ENCODE measurements at places on chromosomes 2 and 18. TPM values are rescaled to one million over a fixed set of nuclear protein-coding genes. Genes with fewer than 3 reads are reported as not detected.

The GPR45 gene
- total RNA-seq = not detected

DNA sequence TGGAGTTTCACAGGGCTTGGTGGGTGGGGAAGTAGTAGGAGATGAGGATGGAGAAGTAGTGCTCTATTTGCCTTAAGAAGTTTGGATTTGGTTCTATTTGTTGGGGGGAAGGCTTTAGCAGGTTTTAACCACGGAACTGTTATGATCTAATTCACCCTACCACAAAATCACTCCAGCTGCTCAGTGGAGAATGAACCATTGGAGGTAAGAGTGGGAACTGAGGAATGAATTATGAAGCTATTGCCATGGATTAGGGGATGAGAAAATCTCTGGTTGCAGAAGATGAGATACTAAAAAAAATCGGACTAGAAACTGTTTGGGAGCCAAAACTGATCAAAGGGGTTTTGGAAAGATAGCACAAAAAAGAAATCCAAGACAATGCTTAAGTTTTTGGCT lies 488.9 kb downstream of the DLGAP1 start:
- H3K36me3 ChIP-seq = no peaks in the 10 kb centered on the region
- no peak for DNase-seq
- peaks cover 42% of the 10 kb centered on the region for H3K4me1 ChIP-seq
- no peaks in the 10 kb centered on the region for H3K27me3 ChIP-seq

GRCh38 chr2:116680256-116680936 lies 1134.1 kb upstream of the DDX18 start:
- H3K27me3 ChIP-seq = no peaks in the 10 kb centered on the region
- H3K4me3 ChIP-seq = no peak overlapping the region
- H3K27ac ChIP-seq = no peak overlapping the region
- no peaks in the 10 kb centered on the region for H3K36me3 ChIP-seq

The PROKR1 gene
- total RNA-seq = 2.1 TPM

DNA sequence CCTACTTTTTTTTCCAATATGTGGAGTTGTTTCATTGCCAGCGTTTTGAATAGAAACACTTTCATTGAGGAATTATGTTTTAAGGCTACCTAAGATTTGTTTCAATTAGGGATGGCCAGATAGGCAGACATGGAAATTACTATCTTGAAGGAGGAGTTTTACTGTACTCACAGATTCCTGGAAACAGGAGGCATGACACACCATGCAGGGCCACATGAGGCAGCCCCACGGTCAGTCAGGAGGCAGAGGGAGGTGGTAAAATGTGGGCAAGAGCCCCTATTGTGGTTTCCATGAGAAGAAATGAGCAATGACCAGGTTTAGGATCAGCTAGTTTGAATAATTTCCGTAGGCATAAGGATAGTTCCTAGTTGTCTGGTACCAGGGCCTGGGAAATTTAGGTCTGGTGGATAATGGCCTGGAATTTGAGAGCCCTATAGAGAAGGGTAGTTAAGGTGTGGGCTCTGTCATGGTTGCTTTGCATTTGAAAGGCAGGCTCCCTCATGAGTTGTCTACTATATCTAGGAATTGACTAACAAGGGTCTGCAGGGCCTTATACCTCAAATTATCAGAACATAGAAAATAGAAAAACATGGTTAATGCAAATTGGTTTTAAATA lies 360.0 kb upstream of the KCNJ3 start:
- H3K4me3 ChIP-seq = no peak overlapping the region
- no peaks in the 10 kb centered on the region for H3K4me1 ChIP-seq
- H3K27ac ChIP-seq = no peak overlapping the region

DNA sequence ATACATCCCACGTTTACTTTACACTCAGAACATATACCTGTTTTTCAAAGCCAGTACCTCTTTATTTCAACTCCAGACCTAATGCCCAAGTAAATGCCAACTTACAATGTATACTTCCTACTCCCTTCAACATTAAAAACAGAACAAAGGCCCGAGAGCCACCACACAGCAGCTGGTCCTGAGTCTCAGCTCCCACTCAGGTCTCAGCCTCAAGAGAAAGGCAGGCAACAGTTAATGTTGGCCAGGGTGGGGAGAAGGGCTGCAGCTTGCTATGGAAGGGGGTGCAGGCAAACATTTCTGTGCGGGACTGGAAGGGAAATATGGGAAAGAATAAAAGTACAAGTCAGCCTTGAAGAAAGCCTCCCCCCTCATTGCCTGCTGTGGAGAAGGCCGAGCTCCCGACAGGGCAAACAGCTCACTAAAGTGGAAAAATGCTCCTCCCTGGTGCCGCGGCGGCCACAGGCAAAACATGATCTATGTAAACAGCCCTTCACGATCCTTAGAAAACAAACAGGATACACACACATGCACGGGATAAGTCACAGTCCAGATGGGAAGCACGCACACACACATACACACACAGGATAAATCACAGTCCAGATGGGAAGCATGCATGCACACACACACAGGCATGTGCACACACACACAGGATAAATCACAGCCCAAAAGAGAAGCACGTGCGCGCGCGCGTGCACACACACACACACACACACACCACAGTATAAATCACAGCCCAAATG lies 67.4 kb downstream of the ADNP2 start:
- no peak overlapping the region for H3K27ac ChIP-seq
- H3K27me3 ChIP-seq = no peaks in the 10 kb centered on the region
- no peak overlapping the region for H3K4me3 ChIP-seq

All from neural progenitor cell (in vitro differentiated cells).